ENCODE measurements at places on chromosomes 7 and 10.

DNA sequence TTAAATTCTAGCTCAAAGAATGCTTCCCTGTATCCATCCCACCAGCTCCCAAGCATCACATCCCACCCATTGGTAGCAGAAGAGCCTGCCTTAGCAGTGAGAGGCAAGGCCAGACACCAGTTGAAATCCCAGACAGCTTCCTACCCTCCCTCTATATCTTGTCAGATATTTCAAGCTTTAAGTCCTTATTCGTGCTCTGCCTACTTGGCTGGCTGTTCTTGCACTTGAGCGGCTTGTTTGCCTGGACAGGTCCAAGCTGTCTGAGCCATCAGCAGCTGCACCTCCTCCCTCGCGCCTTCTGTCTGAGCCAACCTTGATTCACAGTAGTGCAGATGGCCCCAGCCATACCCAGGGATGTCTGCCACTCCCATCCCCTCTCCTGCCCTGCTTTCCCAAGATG is 16.4 kb downstream of the LRRC4 start:
- DNase-seq: no peak

DNA sequence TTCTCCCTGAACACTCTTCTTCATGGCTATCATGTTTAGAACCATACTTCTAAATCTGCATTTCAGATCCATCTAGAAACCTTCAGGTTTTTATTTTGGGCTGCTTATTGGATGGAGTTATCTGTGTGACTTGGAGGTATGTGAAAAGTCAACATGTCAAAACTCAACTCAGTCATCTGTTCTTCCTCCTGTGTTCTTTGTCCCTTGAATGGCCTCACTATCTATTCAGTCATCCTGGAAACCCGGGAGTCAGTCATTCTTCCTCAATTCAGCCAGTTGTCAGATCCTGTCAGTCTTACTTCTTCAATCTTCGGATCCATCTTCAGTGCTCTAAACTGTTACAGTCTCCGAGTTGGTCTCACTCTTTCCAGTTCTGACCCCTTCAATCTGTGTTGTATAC is 52.2 kb downstream of the VKORC1L1 start:
- no peak for DNase-seq

GRCh38 chr10:55630491-55631056 is 730.5 kb downstream of the ZWINT start:
- DNase-seq: no peak

GRCh38 chr7:1966631-1967200 is 266.0 kb downstream of the MAD1L1 start:
- no peak for DNase-seq

- no peak for DNase-seq
Observed at GRCh38 chr7:71984348-71984747, 427.8 kb downstream of the CALN1 start.

- no peak for DNase-seq
Observed at GRCh38 chr7:38748056-38748610, 117.0 kb upstream of the AMPH start.

- no peak for DNase-seq
Observed at GRCh38 chr10:119308551-119309422, 101.4 kb downstream of the GRK5 start.
